ENCODE measurements at places on chromosomes 3 and 15.

GRCh38 chr3:194277786-194278130 lies 73.4 kb downstream of the CPN2 start:
- no peak for DNase-seq

GRCh38 chr15:74024687-74025086 lies 30.2 kb downstream of the PML start:
- no peak for DNase-seq

GRCh38 chr3:112013784-112014143 lies 15.0 kb downstream of the TAGLN3 start:
- no peak for DNase-seq

DNA sequence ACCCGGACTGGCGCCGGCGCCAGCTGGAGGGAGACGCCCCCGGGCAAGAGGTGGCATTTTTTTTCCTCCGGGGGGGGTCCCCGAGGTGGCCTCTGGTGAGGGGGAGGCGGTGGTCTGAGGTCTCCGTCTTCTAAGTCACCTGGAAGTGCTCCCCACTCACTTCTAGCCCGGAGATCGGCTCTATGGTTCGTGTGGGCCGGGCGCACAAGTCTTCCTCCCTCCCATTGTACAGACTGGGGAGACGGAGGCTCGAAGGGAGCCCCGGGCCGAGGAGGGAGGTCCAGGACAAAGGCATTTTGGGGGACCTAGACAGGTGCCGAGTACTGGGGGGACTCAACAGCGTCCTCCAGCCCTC lies 4.4 kb downstream of the GATA2 start:
- DNase-seq = no peak

- no peak for DNase-seq
These were observed 104.4 kb downstream of the HERC1 start for GRCh38 chr15:63729115-63729884.

DNA sequence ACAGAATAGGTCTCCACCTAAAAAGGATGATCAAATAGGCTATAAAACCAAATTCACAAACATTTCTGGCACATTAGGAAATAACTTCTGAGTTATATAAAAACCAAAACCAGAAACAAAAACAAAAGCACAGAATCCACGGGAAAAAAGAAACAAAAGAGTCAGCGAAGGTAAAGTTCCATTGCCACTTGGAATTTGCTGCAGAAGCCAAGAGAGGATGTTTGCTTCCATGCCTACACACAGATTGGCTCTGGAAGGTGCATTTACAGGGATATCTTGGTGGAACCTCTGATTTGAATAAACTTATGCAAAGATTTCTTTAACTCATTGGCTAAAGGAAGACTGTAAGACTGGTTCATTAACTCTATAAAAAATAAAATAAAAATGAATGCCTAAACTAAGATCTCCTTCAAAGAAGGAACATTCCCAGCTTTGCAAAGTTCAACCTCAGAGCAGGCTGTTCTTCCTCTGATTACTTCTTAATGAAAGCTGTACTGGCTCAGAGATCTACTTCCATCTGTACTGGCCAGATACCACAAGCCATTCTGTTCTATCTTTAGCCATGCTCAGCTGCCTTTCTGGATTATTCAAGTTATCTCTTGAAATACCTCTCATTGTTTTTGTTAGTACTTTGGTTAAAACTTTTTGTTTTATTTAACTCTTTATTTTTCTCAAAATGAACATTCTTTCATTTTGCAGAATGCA lies 537.5 kb upstream of the CCDC54 start:
- DNase-seq = no peak

GRCh38 chr3:64184621-64185020 lies 40.6 kb downstream of the PRICKLE2 start:
- DNase-seq = no peak

GRCh38 chr15:36659917-36660316 lies 80.5 kb downstream of the CDIN1 start:
- DNase-seq = no peak

- DNase-seq = no peak
These were observed 120.0 kb downstream of the PLD1 start for GRCh38 chr3:171690281-171690680.

DNA sequence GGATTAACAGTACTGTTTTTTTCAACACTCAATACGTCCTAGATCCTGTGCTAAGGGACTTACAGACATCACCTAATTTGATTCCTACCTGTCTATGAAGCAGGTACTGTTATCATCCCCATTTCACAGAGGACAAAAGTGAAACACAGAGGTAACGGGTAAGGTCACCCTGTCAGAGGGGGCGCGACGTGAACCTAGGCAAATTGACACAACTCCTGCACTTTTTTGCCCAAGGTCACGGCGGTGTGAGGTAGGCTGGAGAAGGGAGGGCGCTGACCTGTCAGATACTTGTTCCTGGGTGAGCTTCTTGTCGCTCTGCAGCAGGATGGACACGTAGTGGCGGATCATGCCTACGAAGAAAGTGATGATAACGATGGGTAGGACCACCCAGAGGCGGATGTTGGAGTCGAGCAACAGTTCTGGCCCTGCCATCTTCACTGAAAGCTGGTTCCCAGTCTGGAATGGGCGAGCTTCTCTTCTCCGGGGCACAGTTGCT lies 363 bp downstream of the EMC3 start:
- no peak for DNase-seq

DNA sequence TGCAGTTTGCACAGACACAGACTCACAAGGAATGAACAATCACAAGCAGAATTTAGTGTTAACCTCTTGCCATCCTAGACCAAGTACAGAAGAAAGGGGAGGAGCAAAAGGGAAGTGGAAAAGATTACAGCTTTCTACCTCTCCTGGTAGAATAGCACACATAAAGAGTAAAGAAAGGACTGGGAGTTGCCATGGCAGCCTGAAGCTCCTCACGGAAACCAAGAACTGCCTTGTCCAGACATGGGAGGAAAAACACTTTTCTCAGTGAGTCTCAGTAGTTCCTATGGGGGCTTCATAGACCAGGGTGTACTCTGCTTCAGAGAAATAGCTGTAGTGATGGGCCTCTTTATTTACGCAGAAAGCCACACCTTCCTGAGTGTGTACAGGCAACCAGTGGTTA lies 114.7 kb upstream of the GAP43 start:
- DNase-seq = no peak

GRCh38 chr15:64895285-64896065 lies 16.2 kb upstream of the ANKDD1A start:
- no peak for DNase-seq

DNA sequence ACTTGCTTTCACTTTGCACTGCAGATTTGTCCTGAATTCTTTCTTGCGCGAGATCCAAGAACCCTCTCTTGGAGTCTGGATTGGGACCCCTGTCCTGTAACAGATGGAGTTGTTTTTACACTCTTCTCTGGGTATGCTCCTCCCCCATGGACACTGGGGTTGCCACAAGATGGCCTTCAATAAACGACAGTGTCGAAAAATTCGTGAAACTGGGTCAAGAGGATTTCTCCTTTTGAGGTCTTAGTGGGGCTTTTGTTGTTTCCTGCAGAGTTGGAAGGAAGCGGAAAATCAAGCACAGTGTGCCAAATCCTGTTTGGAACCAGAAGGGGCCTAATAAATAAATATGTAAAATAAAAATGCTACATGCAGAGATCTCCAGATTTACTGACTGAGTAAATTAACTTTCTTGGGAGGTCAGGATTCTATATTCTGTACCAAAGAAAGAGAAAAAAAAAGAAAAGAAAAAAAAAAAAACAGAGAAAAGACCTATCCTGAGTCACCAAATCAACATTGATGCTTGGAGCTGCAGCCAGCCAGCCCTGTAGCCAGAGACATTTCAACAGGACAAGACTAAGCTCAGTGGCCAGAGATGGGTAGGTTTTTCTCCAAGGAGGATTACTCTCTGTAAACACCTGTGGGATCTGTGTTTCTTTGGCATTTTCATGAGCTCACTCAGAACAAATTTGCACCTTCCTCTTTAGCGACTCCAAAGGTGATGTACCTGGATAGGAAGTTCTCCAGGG lies 24.8 kb downstream of the CCDC80 start:
- no peak for DNase-seq

DNA sequence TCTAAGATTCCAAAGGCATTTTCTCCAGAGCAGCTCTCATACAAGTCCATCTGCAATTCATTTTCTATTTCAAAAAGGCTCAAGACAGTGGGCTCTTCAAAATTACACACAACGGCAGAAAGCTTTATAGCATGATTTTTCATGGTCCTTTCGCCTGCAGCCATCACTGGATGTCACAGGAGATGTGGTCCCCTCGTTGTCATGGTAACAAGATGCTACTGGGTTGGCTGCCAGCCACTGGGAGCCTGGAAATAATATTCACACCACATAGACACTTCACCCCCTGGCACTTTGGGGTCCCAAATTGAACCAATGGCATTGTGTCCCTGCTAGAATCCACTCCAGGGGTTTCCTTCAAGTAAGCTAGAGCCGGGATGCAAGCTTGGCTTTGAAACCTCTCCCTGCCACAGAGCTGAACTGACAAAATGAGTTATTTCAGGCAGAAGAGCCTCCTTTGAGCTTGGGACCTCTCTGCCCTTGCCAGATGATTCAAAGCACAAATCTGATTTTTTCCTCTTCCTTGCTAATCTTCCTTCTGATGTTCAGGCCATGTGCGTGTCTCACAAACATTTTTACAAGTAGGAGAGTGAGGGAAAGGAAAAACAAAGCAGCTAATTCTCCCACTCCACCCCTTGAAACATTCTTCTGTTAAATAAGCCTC lies 512.6 kb upstream of the ADAMTS9 start:
- DNase-seq = no peak

GRCh38 chr3:126194713-126195305 lies 14.4 kb upstream of the ALDH1L1 start:
- no peak for DNase-seq

GRCh38 chr3:46566040-46566641 lies at the start of gene LRRC2:
LRRC2 (minus strand) TSS chr3:46566302; CDS start chr3:46551591, 14,711 bp downstream.
- DNase-seq = no peak

DNA sequence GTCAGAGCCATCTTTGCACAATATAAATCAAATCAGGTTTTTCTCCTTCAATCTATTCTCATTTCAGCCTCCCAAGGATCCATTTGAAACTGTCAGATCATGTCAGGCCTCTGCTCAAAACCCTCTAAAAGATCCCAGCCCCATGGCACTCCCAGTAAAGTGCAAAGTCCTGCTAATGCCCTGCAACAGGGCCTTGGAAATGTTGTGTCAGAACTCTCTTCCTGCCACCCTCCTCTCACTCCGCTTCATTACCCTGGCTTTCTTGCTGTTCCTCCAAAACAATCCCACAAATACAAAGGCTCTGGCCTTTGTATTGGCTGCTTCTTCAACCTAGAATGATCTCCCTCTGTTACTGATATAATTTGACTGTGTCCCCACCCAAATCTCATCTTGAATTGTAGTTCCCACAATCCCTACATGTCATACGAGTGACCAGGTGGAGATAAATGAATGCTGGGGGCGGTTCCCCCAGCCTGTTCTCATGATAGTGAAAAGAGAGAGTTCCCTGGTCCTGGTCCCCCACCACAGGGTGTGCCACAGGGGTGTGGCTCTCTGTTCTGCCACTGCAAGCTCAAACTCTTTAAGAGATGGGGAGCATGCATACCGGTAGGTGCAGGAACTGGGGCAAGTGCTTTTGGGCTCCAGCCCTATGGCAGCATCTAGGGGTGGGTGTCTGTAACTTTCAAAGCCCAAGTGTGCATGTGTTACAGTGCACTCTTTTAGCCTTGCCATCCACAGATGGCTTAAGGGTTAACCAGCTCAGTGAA lies 22.9 kb upstream of the TRA2B start:
- DNase-seq = no peak

GRCh38 chr3:175009295-175009694 lies 150.2 kb downstream of the NAALADL2 start:
- no peak for DNase-seq

- no peak for DNase-seq
These were observed 9.5 kb downstream of the ABCC5 start for GRCh38 chr3:184008161-184008560.

DNA sequence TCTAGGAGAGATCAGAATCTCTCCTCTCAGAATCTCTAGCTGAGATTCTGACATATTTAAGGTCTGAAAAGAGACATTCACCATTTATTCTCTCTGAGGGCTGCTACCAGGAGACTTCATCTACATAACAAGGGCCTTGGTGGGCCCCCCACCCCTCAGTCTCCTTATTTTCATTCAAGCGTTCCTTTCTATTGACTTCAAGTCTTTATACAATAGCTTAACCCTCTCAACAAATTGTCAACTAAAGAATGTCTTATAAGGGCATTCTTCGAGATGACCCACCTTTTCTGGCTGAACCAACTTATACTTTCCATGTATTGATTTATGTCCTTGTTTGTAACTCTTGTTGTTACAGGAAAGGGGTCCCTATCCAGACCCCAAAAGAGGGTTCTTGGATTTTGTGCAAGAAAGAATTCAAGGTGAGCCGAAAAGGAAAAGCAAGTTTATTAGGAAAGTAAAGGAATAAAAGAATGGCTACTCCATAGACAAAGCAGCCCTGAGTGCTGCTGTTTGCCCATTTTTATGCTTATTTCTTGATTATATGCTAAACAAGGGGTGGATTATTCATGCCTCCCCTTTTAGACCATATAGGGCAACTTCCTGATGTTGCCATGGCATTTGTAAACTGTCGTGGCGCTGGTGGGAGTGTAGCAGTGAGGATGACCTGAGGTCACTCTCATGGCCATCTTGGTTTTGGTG lies 209.5 kb upstream of the ALCAM start:
- peak; percentile 13 for DNase-seq

- no peak for DNase-seq
These were observed 85.7 kb upstream of the MYZAP start for GRCh38 chr15:57505949-57506391.

DNA sequence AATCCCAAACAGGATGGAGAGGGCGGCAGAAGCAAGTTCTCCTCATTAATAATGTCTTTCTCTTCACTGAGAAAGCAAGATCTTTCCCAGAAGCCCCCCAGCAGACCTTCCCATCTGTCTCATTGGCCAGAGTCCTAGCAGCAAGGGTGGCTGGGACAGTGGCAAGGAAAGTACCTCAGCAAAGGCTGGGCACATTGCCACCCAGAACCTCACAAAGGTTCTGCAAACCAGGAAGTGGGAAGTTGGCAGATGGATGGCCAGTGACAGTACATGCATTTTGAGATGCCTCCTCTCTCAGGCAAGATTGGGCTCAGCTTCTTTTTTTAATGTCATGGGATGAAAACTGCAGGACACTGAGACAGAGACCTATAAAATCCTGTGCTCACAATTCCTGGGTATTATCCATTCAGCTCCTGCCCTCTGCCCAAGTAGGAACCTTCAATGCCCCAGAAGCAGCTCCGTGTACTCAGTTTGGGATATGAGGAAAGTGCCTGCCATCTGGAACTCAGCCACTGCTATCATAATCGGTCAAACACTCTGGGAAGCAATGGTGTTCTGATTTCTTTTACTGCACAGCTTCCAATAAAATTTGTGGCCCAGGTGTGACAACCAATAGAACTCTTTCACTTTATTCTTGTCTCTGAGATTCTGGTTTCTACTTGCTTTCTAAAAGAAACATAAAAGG lies 25.5 kb downstream of the DPH3 start:
- DNase-seq = no peak

DNA sequence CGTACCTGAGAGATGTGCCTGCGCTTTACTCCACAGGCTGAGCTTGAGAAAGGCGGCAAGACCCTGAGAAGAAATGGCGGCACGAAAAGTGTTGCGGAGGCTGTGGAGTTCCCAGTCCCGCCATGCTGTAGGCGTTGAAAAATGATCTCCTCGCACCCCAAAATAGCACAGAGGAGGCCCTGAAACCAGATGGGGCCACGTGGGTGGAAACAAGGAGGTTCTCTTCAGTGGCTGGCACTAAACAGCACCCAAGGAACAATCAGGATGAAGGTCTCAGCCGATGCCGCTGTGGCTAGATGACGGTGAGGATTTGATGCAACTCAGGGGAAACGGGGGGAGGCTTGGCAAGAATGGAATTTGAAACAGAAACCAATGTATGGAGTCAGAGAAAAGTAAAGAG lies 57.3 kb downstream of the TMEM212 start:
- DNase-seq = no peak

Data from iPS DF 6.9 (cell line).